Daoy (cell line): ENCODE measurements at places on chromosomes 5 and 9. TPM values are rescaled to one million over a fixed set of nuclear protein-coding genes. Genes with fewer than 3 reads are reported as not detected.

The SLC45A2 gene
- not detected in 2 replicates for total RNA-seq

The TRIP13 gene
- 83.4 and 88.9 TPM in 2 replicates for total RNA-seq

The HMCN2 gene
- 0.06 TPM in 1 of 2 replicates, not detected in the other for total RNA-seq

The CBY3 gene
- not detected in 2 replicates for total RNA-seq

The ARL15 gene
- 5.9 and 6.1 TPM in 2 replicates for total RNA-seq

The WNK2 gene
- total RNA-seq: 1.4 and 2.8 TPM in 2 replicates

The PDE6A gene
- total RNA-seq: not detected in 2 replicates

The MCTP1 gene
- total RNA-seq: 11.3 and 14.3 TPM in 2 replicates

The HTR1A gene
- not detected in 2 replicates for total RNA-seq

The PRR7 gene
- total RNA-seq: 15.7 and 21.4 TPM in 2 replicates

The TRIM36 gene
- total RNA-seq: 6.3 and 13.3 TPM in 2 replicates

The MLANA gene
- not detected in 2 replicates for total RNA-seq

The SMIM27 gene
- total RNA-seq: 4.6 and 11.9 TPM in 2 replicates

The ELOVL7 gene
- 4.6 and 8.3 TPM in 2 replicates for total RNA-seq

The PCDHGA6 gene
- 0.24 and 0.46 TPM in 2 replicates for total RNA-seq

The PCDHB12 gene
- 2.1 and 3.6 TPM in 2 replicates for total RNA-seq

The FEM1C gene
- total RNA-seq: 6.8 TPM in 2 replicates

The GABBR2 gene
- total RNA-seq: 0.74 and 1.5 TPM in 2 replicates

The WNT8A gene
- not detected in 2 replicates for total RNA-seq
